ENCODE measurements at places on chromosomes 1 and 21. TPM values are rescaled to one million over a fixed set of nuclear protein-coding genes. Genes with fewer than 3 reads are reported as not detected.

GRCh38 chr1:207878939-207879338, 32.0 kb downstream of the CD34 start:
- no peak overlapping the region for H3K4me3 ChIP-seq
- no peaks in the 10 kb centered on the region for H3K27me3 ChIP-seq
- no peaks in the 10 kb centered on the region for H3K36me3 ChIP-seq

The PRKAB2 gene
- total RNA-seq: 19.5 TPM

The MAP3K7CL gene
- total RNA-seq: 5.2 TPM

- no peaks in the 10 kb centered on the region for H3K4me1 ChIP-seq
- no peak for DNase-seq
- no peak overlapping the region for H3K27ac ChIP-seq
- no peaks in the 10 kb centered on the region for H3K36me3 ChIP-seq
- no peaks in the 10 kb centered on the region for H3K27me3 ChIP-seq
These were observed 38.8 kb upstream of the STMN1 start for GRCh38 chr1:25944986-25945385.

The HES2 gene
- total RNA-seq: not detected

The KRTAP7-1 gene
- total RNA-seq: not detected

DNA sequence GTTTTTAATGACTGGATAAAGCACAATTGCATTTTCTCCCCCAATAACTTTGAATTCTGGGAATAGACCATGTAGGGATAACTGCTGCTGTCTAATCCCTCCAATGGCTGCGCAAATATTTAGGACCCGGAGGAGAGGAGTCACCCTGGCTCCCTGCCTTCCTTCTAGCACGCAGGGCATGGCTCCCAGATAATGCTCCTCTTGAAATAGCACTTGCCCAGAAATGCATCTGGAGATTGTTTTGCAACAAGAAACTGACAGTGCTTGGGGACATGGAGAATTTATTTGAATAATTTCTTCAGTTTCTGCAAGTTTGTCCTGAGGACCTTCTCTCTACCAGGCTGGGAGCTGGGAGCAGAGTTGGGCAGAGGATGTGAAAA, 83.5 kb downstream of the MAN1C1 start:
- no peaks in the 10 kb centered on the region for H3K36me3 ChIP-seq
- no peaks in the 10 kb centered on the region for H3K4me1 ChIP-seq
- no peaks in the 10 kb centered on the region for H3K27me3 ChIP-seq

GRCh38 chr1:29959356-29959755, 723.0 kb downstream of the PTPRU start:
- no peak for DNase-seq
- H3K27me3 ChIP-seq: no peaks in the 10 kb centered on the region
- H3K27ac ChIP-seq: no peak overlapping the region
- H3K4me1 ChIP-seq: no peaks in the 10 kb centered on the region

DNA sequence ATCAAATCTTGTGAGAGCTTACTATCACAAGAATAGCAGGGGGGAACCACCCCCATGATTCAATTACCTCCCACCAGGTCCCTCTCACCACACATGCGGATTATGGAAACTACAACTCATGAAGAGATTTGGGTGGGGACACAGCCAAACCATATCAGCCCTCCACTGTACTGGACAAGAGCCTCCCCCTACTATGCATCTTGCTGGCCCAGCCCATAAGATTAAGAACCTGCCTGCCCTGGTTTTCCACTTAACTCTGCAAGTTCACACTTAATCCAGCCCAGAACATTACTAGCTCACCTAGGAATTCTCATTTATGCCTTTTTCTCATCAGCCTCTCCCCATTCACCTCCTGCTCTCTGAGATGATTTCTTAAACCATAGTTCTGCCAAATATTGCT, 18.0 kb upstream of the FBXO28 start:
- no peak for DNase-seq
- H3K27me3 ChIP-seq: no peaks in the 10 kb centered on the region
- no peaks in the 10 kb centered on the region for H3K4me1 ChIP-seq
- no peak overlapping the region for H3K4me3 ChIP-seq
- no peak overlapping the region for H3K27ac ChIP-seq

GRCh38 chr1:40399984-40400704, 26.6 kb downstream of the SMAP2 start:
- no peaks in the 10 kb centered on the region for H3K36me3 ChIP-seq
- H3K27ac ChIP-seq: no peak overlapping the region
- DNase-seq: no peak
- H3K27me3 ChIP-seq: no peaks in the 10 kb centered on the region
- H3K4me3 ChIP-seq: no peak overlapping the region
- peaks cover 29% of the 10 kb centered on the region for H3K4me1 ChIP-seq

GRCh38 chr1:193846411-193846810, 660.0 kb upstream of the B3GALT2 start:
- no peaks in the 10 kb centered on the region for H3K36me3 ChIP-seq
- no peak overlapping the region for H3K4me3 ChIP-seq
- H3K27ac ChIP-seq: no peak overlapping the region
- H3K27me3 ChIP-seq: no peaks in the 10 kb centered on the region

GRCh38 chr1:33228935-33229487, 27.3 kb upstream of the ZNF362 start:
- no peaks in the 10 kb centered on the region for H3K36me3 ChIP-seq
- no peaks in the 10 kb centered on the region for H3K4me1 ChIP-seq
- H3K4me3 ChIP-seq: no peak overlapping the region
- no peaks in the 10 kb centered on the region for H3K27me3 ChIP-seq

GRCh38 chr1:226365831-226366231, 42.1 kb downstream of the PARP1 start:
- H3K4me1 ChIP-seq: no peaks in the 10 kb centered on the region
- no peak overlapping the region for H3K27ac ChIP-seq
- no peak for DNase-seq
- H3K4me3 ChIP-seq: no peak overlapping the region
- no peaks in the 10 kb centered on the region for H3K27me3 ChIP-seq
- H3K36me3 ChIP-seq: peaks cover 17% of the 10 kb centered on the region

DNA sequence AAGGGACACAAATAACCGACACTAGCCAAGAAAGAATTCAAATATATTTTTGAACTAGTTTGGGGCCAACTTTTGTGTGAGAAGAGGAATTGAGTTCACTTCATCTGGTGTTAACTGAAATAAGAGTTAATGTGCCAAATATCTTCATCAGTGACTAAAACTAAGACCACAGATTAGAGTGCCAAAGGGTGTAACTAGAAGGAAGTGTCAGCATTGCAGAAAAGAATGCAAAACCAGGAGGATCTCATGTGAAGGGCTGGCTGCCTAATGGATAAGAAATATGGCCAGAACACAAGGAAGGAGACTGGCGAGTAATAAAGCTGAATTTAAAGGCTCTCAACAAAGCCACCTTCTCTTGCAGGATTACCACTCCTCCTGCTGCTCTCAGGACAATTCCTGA, 61.8 kb upstream of the LRRC8D start:
- no peak for DNase-seq
- peaks cover 16% of the 10 kb centered on the region for H3K4me1 ChIP-seq
- H3K27ac ChIP-seq: no peak overlapping the region
- H3K36me3 ChIP-seq: no peaks in the 10 kb centered on the region
- H3K4me3 ChIP-seq: no peak overlapping the region

GRCh38 chr1:201176940-201177339, 13.7 kb upstream of the IGFN1 start:
- H3K27ac ChIP-seq: no peak overlapping the region
- DNase-seq: no peak
- no peaks in the 10 kb centered on the region for H3K36me3 ChIP-seq
- H3K27me3 ChIP-seq: no peaks in the 10 kb centered on the region
- no peak overlapping the region for H3K4me3 ChIP-seq

GRCh38 chr1:34013958-34014737, 150.3 kb downstream of the HMGB4 start:
- no peak overlapping the region for H3K4me3 ChIP-seq
- peak; percentile 40 for DNase-seq
- no peaks in the 10 kb centered on the region for H3K36me3 ChIP-seq
- no peaks in the 10 kb centered on the region for H3K27me3 ChIP-seq
- no peak overlapping the region for H3K27ac ChIP-seq
- peaks cover 5% of the 10 kb centered on the region for H3K4me1 ChIP-seq

DNA sequence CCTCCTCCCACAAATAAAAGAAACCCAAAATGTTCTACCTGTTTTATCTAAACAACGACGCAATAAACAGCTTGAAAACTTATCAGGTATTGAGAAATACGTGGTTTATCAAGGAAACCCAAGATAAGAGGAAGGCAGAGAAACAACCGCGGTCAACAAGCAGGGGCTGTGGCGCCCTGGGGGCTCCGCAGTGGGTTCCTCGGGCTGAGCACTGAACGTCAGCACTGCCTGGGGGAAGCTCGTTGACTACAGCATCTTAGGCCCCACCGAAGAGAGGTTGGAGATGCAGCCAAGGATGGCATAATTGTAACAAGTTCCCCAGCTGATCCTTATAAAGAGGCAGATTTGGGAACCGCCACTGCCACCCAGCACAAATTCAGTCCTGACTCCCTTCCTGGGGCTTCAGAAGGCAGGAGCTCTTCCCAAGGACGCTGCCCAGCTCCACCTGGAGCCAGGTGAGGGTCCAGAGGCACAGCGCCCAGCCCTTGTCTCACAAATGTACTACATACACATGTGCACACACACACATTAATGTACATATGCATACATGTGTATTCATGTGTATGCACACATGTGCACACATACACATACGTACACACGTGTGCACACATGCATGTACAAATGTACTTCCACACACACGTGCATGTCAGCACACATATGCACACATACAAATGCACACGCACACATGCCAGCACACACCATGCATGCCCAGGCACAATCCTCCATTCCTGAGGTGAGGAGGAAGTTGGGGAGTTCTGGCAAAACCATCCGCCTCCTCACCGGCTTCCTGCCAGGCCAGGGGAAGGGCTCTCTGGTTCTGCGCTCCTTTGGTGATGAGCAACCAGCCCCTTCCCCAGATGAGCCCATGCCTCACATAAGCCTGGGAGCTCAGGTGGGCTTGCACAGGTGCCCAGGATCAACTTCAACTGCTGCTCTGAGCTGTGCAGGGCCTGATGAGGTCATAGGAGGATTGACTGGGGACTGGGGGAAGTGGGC, 251.1 kb downstream of the NPHP4 start:
- peaks cover 7% of the 10 kb centered on the region for H3K27me3 ChIP-seq
- H3K27ac ChIP-seq: no peak overlapping the region
- DNase-seq: no peak
- H3K4me3 ChIP-seq: no peak overlapping the region

DNA sequence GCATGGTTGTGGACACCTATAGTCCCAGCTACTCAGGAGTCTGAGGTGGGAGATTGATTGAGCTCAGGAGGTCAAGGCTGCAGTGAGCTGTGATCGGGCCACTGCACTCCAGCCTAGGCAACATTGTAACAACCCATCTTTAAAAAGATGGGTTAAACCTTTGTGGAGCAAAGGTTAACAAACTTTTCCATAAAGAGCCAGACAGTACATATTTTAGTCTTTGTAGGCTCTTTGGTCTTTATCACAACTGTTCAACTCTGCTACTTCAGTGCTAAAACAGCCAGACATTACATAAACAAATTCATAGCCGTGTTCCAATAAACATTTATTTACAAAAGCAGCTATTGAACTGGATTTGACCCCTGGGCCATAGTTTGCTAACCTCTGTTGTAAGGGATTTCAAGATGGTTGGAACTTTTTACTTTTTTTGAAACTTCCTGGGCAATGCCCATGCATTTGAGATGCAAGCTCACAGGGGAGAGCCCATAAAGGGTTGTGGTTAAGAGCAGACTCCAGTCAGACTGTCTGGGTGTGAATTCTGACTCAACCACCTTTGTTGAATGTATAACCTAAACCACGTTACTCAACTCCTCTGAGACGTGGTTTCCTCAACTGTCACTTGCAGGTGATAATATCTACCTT, 10.8 kb downstream of the INAVA start:
- H3K36me3 ChIP-seq: peaks cover 15% of the 10 kb centered on the region
- H3K4me1 ChIP-seq: peaks cover 6% of the 10 kb centered on the region
- no peak overlapping the region for H3K27ac ChIP-seq
- H3K4me3 ChIP-seq: no peak overlapping the region
- H3K27me3 ChIP-seq: no peaks in the 10 kb centered on the region
- no peak for DNase-seq

The LRRC38 gene
- not detected for total RNA-seq

GRCh38 chr1:34847094-34847493, 12.5 kb downstream of the SMIM12 start:
- H3K27me3 ChIP-seq: no peaks in the 10 kb centered on the region
- no peak for DNase-seq
- H3K36me3 ChIP-seq: no peaks in the 10 kb centered on the region
- peaks cover 77% of the 10 kb centered on the region for H3K4me1 ChIP-seq

DNA sequence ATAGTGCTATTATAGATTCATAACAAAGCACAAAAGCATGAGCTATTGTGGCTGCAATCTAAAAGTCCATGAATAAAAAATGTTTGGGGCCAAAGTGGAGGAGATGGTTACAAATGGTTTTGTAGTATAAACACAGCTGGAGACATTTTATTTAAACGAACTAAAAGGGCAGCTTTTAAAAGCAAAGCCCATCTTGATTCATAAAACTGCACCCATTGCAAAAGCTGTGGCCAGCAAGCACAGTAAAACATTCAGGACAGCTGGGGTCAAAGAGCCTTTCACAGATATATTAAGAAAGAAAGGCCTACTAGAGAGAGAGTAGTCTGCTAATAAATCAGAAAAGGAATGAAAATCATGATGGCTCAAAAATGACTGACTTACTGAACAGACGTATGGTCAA, 520.8 kb downstream of the NUF2 start:
- no peaks in the 10 kb centered on the region for H3K36me3 ChIP-seq
- no peak for DNase-seq
- H3K4me1 ChIP-seq: peaks cover 3% of the 10 kb centered on the region
- no peak overlapping the region for H3K27ac ChIP-seq

DNA sequence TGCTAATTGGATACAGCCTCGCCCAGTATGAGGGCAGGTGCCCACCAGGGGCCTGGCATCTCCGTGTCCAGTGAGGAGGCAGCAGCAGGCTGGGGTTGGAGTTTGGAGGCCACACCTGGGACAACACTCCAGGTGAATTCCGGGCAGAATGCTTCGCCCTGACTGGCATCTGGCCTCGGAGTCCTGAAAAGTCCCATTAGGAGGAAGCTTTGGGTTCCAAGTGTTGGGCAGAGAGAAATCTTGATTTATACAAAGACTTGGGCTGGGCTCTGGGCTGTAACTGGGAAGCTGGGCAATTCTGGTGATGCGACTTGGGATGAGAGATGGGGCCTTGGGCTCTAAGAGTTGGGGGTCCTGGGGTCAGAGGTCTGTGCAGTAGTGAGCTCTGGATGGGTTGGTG, 48.1 kb upstream of the CSF3R start:
- no peak overlapping the region for H3K27ac ChIP-seq
- H3K4me1 ChIP-seq: no peaks in the 10 kb centered on the region
- no peak for DNase-seq
- H3K36me3 ChIP-seq: no peaks in the 10 kb centered on the region
- no peaks in the 10 kb centered on the region for H3K27me3 ChIP-seq

DNA sequence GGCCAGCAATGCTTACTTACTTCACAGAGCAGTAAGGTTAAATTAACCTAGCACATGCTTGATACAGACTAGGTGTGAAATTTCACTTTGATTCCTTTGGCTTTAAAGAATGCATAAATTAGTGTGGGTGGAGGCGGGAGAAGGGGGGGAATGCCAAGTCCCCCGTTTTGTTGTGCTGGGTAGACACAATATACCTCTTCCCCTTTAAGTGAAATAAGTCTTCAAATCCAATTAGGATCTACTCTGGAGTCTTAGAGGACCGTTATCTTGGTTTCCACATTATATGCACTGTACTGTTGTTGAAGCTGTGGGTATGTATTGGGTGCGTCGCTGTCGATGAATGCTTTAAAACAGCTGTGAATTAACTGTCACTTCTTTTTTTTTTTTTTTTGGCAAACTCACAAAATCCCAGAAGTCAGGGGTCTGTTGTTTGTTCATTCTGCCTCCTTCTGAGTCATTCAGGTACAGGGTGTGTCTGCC, 1.6 kb upstream of the S1PR1 start:
- H3K4me3 ChIP-seq: no peak overlapping the region
- H3K27me3 ChIP-seq: no peaks in the 10 kb centered on the region
- peaks cover 31% of the 10 kb centered on the region for H3K4me1 ChIP-seq
- DNase-seq: no peak
- H3K36me3 ChIP-seq: no peaks in the 10 kb centered on the region

Data from body of pancreas (tissue), 4 donors.